CD4-positive, CD25-positive, alpha-beta regulatory T cell (primary cell): ENCODE measurements at places on chromosomes 6 and 20. TPM values are rescaled to one million over a fixed set of nuclear protein-coding genes. Genes with fewer than 3 reads are reported as not detected.

DNA sequence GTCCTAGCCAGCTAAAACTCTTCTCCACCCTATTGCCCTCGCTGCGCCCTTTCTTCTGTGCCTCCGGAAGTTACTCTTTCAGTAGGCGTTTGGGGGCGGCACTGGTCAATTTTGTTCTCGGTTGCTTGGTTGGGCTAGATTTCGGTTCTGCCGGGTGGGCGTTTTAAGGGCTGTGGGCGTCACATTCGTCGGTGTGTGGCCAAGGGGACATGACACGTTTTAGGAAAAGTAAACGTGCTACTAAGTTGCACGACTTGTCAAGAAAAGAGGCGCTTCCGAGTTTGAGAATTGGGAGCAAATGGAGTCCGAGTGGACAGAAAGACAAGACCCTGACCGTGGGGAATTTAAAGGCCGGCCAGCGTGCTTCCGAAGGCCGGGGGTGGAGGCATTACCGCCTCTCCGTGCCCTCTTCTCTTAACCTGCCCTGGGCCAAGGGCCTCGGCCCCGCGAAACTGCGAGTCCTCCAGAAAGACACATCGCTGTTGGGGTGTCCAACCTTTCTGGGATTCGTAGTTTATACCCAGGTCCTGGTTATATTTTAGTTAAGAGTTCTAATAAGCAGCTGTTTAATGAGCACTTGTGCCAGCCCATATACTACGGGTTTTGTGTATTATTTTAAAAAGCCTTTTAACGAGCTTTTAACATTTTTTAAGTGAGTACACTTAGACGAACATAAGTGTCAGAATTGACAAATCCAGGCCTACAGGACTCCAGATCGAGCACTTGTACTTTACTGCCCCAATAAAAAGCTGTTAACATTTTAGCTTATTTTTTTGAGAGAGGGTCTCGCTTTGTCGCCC is 664 bp upstream of the BAG6 start:
- no peak for DNase-seq

DNA sequence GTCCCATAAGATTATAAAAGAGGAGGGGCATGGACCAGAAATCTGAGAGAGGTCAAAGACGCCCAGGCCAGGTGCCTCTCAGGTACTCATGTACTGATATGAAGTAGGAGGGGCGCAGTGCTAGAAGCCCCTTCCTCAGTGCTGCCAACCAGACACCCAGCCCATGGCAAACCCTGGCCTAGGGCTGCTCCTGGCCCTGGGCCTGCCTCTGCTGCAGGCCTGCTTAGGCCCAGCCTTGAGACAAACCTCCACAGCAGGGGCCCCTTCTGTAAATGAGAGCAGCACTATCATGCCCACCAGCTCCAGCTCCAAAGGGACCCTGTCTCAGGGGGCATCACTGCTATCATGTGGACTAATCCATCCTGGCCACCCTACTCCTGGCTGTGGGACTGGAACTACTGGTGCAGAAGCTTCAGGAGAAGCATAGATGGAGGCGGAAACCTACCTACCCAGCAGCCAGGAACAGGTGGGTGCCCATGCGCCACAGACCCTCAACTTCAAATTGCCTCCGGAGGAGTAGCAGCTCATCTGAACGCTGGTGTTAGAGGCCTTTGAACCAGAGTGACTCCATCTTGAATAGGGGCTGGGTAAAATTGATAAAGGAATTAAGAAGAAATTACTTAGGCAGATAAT is 72.4 kb upstream of the LGSN start:
- DNase-seq, result no peak

- DNase-seq, result no peak
Observed at GRCh38 chr6:109793792-109794191, 102.7 kb downstream of the FIG4 start.

- DNase-seq, result no peak
Observed at GRCh38 chr20:12788632-12789299, 220.0 kb upstream of the SPTLC3 start.

- DNase-seq, result no peak
Observed at GRCh38 chr6:34813028-34813713, 21.3 kb downstream of the BLTP3A start.

Gene TTK
- total RNA-seq, result 1.7 TPM

- no peak for DNase-seq
Observed at GRCh38 chr6:37845026-37845911, 25.7 kb downstream of the ZFAND3 start.

DNA sequence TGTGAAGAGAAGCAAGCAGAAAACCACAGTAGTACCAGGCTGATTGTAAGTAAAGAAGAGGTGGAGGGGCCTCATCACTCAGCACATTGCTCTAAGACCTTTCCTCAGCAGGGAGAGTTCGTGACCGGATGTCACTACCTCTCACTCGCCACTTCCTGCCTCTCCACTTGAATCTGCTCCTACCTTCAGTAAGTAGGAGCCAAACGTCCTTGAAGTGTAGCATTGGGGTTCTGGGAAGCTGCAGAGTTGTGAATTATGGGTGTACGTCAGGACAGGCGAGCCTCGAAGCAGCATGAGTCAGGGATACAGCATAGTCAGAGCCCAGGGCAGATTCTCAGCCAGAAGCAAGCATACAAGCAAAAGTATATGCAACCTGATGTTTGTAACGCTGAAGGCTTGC is 224.9 kb downstream of the PHACTR1 start:
- DNase-seq, result peak; percentile 33

DNA sequence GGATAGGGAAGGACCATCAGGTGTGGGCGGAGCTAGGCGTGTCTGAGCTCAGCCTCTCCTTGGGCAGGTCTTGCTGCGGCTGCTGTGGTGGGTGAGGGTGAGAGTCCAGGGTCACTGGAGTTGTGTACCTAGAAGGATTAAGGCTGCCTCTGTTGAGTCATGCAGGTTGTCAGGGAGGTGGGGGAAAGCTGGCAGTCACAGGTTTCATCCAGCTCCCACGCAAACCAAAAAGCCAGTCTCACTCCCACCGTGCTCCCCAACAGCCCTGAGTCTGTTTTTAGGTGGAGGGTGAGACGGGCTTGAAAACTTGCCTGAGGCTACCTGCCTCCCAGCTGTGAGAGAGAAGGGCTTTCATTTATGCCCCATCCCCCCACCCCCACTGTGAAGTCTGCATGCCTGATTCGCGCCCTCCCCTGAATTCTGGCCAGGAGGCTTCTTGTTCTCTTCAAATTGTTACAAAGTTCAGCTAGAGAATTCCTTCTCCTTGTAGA is 161.5 kb downstream of the MYLK4 start:
- DNase-seq, result no peak

Gene RGS19
- 50.7 TPM for total RNA-seq

- DNase-seq, result no peak
Observed at GRCh38 chr6:15585760-15586214, 77.0 kb downstream of the DTNBP1 start.

DNA sequence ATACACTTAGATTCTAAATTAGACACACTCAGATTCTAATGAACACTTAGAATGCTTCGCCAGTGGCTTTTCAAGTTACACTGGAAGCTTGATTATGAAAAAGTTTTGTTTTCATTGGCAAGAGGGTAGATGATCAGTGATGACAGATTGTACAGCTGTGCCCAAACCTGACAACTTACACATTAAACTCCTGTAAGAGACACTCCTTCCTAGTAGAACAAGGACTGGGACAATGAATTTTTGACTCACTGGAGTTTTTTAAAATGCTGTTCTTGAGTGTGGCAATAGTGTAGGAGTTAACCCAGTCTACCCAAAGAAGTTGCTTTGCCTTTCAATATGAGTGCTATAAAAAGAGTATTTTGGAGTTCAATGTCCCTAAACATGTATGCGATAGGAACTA is 140.8 kb downstream of the SLC16A10 start:
- DNase-seq, result no peak

DNA sequence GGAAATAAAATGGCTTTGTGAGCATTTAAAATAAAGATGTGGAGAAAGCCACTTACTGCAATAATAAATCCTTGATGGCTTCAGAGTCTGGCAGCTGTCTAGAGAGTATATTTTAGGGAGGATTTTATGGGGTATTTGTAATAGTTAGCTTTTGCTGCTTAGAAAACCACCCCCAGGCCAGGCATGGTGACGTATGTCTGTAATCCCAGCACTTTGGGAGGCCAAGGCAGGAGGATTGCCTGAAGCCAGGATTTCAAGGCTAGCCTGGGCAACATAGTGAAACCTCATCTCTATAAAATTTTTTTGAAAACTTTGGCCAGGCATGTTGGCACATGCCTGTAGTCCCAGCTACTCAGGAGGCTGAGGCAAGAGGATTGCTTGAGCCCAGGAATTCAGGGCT is 63.8 kb downstream of the ISM1 start:
- DNase-seq, result no peak

GRCh38 chr6:163419413-163420288 is 5.1 kb downstream of the QKI start:
- DNase-seq, result no peak

DNA sequence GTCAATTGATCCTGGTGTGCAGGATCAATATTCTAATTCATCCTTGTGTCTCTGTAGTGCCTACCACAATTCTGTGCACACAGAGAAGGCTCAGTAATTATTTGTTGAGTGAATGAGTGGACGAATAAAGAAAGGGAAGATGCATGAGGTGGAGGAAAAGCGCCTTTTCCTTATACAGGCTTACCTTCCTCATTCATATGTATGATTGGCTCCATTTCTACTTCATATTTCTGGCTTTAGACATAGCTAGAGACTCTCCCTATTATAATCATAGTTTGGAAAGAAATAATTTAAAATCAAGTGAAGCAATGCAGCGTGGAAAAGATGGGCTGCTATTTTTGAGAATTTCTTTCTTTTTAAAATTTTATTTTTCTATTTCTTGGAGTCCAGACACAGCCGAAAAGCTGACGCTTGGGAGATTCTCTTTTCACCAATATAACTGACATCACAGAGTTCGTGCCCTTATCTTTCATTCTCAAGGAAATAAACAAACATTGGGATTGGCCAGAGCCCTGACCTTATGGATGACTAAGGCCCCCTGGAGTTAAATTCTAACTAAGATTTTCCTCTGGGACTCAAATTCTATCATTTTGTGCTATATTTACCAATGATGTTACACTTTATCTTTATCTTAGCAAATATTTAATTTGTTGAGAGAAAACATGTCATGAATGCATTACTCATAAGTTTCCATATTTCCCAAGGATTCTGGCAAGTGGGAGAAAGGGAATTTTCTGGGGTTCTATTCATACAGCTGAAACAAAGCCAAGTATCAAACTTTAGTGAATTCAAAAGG is 48.1 kb downstream of the PRL start:
- DNase-seq, result no peak

Gene NOL7
- 50.2 TPM for total RNA-seq

Gene ADGRG6
- 0.74 TPM for total RNA-seq

- DNase-seq, result no peak
Observed at GRCh38 chr6:50847890-50848594, 29.4 kb downstream of the TFAP2B start.

- DNase-seq, result no peak
Observed at GRCh38 chr6:17103715-17104114, 1.9 kb downstream of the STMND1 start.

Gene TPMT
- 8.3 TPM for total RNA-seq

DNA sequence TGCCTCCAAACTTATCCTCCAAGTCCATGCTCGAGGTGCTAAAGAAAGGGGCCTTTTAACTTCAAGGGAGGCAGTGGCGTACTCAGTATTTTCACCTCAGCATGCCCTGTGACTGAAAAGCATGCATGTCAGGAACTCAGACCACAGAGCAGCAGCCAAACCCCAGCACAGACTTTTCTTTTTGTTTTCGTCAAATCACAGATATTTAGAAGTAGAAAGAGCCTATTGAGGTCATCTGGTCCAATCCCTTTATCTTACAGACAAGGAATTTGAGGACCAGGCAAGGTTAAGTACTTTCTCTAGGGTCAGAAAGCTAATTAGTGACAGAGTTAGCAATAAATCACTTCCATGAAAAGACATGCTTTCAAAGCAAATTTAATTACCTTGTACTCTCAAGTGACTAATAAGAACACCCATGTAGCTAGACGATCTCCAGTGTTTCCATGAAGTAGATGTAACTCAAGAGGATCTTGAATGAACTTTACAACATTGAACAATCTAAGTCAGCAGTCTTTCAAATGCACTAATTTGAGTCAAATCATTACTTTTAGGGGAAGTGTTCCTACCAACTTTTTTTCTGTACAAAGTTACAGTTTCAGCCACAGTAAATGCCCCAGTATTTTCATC is 35.9 kb downstream of the MOXD1 start:
- no peak for DNase-seq

Gene ECT2L
- not detected for total RNA-seq

Gene MYL9
- total RNA-seq, result 7.7 TPM

DNA sequence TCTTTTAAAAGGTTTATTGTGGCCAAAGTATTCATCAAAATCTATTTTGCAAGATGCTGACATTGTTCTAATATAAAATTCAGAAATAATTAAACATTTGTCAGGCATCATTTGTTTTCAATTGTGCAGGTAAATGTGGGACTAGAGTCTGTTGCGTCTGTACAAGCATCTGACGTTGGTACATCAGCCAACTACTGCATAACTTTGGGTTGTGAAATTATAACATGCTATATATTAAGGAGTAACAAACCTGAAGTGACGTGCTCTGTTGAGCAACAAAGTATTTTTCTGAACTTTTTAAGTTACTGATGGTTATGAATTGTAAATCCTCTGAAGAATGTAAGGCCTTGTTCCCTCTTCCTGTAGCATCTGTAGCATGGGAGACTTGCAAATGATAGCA is 66.0 kb downstream of the RNF182 start:
- no peak for DNase-seq

DNA sequence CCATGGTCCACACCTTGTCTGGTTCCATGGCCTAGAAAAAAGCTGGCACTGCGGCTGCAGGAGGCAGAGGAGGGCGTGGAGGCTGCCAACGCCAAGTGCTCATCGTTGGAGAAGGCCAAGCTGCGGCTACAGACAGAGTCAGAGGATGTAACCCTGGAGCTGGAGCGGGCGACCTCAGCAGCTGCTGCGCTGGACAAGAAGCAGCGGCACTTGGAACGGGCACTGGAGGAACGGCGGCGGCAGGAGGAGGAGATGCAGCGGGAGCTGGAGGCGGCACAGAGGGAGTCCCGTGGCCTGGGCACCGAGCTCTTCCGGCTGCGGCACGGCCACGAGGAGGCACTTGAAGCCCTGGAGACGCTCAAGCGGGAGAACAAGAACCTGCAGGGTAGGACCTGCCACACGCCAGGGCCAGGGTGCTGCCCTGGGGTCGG is 43.4 kb downstream of the MYH7B start:
- no peak for DNase-seq
